ENCODE measurements at places on chromosomes 16 and 17.

GRCh38 chr17:16286009-16286946, 67.0 kb downstream of the CENPV start:
- H3K27me3 ChIP-seq = no peaks in the 10 kb centered on the region
- DNase-seq = peak; percentile 93
- peak overlapping the region; percentile 11 for H3K4me3 ChIP-seq
- H3K27ac ChIP-seq = peak overlapping the region; percentile 79
- peaks cover 54% of the 10 kb centered on the region for H3K4me1 ChIP-seq
- H3K36me3 ChIP-seq = no peaks in the 10 kb centered on the region

DNA sequence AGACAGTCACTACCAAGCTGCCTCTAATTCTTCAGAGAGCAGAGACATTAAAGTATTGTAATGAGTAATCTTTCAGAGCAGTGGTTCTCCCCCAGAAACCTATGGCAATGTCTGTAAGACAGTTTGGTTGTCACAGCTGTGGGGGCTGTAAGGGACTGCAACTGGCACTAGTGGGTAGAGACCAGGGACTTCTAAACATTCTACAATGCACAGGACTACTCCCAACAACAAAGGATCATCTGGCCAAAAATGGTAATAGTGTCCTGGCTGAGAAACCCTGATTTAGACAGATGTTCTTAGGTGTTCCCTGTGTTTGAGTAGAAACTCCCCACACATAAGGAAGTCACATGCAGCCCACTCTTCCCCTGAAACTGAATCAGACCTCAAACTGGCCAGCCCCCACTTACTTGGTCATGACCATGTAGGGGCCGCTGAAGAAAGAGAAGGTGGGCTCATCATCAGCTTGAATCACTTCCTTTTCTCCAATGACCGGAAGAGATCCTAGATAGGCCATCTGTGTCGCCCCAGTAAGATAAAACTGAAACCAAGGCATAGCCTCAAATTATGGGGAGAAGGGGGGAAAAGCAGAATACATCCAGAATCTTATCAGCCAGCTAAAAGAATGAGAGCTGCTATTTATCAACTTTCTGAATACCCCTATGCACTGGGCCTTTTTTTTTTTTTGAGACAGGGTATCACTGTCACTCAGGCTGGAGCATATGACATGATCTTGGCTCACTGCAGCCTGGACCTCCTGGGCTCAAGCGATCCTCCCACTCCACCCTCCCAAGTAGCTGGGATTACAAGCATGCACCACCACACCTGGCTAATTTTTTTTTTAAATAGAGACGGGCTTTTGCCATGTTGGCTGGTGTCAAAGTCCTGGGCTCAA, 75.8 kb downstream of the TEX14 start:
- H3K4me1 ChIP-seq = peaks cover 3% of the 10 kb centered on the region
- H3K27ac ChIP-seq = no peak overlapping the region
- H3K27me3 ChIP-seq = no peaks in the 10 kb centered on the region
- H3K4me3 ChIP-seq = no peak overlapping the region

GRCh38 chr16:84879569-84880487, 60.0 kb downstream of the CRISPLD2 start:
- no peaks in the 10 kb centered on the region for H3K4me1 ChIP-seq
- no peak overlapping the region for H3K27ac ChIP-seq
- H3K4me3 ChIP-seq = no peak overlapping the region
- no peak for DNase-seq

- H3K27me3 ChIP-seq = no peaks in the 10 kb centered on the region
- peak overlapping the region; percentile 68 for H3K4me3 ChIP-seq
- no peaks in the 10 kb centered on the region for H3K36me3 ChIP-seq
- peak; percentile 46 for DNase-seq
- peaks cover 18% of the 10 kb centered on the region for H3K4me1 ChIP-seq
Observed at GRCh38 chr17:21125862-21126261, 902 bp upstream of the DHRS7B start.

Measured in CD4-positive, alpha-beta T cell (primary cell).